Spinal cord (tissue), 10 donors: ENCODE measurements at places on chromosomes 7 and 10. TPM values are rescaled to one million over a fixed set of nuclear protein-coding genes. Genes with fewer than 3 reads are reported as not detected.

- H3K27ac ChIP-seq = no peak overlapping the region
- H3K4me3 ChIP-seq = no peak overlapping the region
- H3K36me3 ChIP-seq = no peaks in the 10 kb centered on the region
- no peak for DNase-seq
- H3K4me1 ChIP-seq = no peaks in the 10 kb centered on the region
- H3K27me3 ChIP-seq = no peaks in the 10 kb centered on the region
Observed at GRCh38 chr7:34497153-34497777, 160.8 kb upstream of the NPSR1 start.

DNA sequence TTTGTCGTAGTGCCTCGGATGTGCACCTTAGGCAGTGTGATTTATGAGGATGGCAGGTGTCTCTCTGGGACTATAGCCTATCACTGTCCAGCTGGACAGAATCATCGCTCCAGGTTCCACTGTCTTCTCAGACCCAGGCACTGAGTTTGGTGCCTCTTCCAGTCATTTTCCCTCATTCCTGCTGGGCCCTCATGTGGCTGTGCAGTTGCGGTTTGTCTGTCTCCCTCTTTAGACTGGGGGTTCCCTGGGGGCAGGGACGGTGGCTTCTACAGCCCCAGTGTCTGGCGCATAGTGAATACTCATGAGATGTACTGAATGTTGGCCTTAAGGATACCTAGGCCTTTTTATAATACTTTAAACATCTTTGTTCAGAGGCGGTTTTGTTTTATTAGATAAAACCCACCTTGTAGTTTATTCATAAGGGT is 28.9 kb downstream of the CCM2 start:
- no peaks in the 10 kb centered on the region for H3K27me3 ChIP-seq
- H3K36me3 ChIP-seq = peaks cover 8% of the 10 kb centered on the region
- DNase-seq = no peak
- H3K4me3 ChIP-seq = no peak overlapping the region

GRCh38 chr10:101655570-101655969 is 39.4 kb downstream of the FBXW4 start:
- no peak for DNase-seq
- no peak overlapping the region for H3K4me3 ChIP-seq
- peaks cover 18% of the 10 kb centered on the region for H3K4me1 ChIP-seq
- H3K27me3 ChIP-seq = no peaks in the 10 kb centered on the region

- H3K27me3 ChIP-seq = no peaks in the 10 kb centered on the region
- H3K4me1 ChIP-seq = no peaks in the 10 kb centered on the region
- H3K27ac ChIP-seq = no peak overlapping the region
- no peak for DNase-seq
- no peak overlapping the region for H3K4me3 ChIP-seq
Observed at GRCh38 chr7:131723926-131724325, 167.5 kb upstream of the PODXL start.

GRCh38 chr10:7361316-7361715 is 49.5 kb downstream of the SFMBT2 start:
- no peaks in the 10 kb centered on the region for H3K27me3 ChIP-seq
- H3K36me3 ChIP-seq = peaks cover 19% of the 10 kb centered on the region
- no peaks in the 10 kb centered on the region for H3K4me1 ChIP-seq
- no peak overlapping the region for H3K4me3 ChIP-seq
- no peak for DNase-seq

GRCh38 chr10:64731016-64731415 is 1209.8 kb downstream of the REEP3 start:
- no peaks in the 10 kb centered on the region for H3K36me3 ChIP-seq
- no peaks in the 10 kb centered on the region for H3K27me3 ChIP-seq
- no peak overlapping the region for H3K27ac ChIP-seq
- no peak for DNase-seq
- H3K4me3 ChIP-seq = no peak overlapping the region

GRCh38 chr10:129599160-129599559 is 132.1 kb downstream of the MGMT start:
- no peaks in the 10 kb centered on the region for H3K27me3 ChIP-seq
- no peak for DNase-seq
- no peak overlapping the region for H3K4me3 ChIP-seq
- H3K36me3 ChIP-seq = no peaks in the 10 kb centered on the region

GRCh38 chr10:35848412-35848811 is 206.3 kb upstream of the FZD8 start:
- H3K4me1 ChIP-seq = peaks cover 5% of the 10 kb centered on the region
- no peak overlapping the region for H3K4me3 ChIP-seq
- H3K27ac ChIP-seq = no peak overlapping the region
- no peaks in the 10 kb centered on the region for H3K27me3 ChIP-seq
- no peak for DNase-seq

GRCh38 chr10:104250371-104250770 is 4.3 kb upstream of the GSTO1 start:
- peaks cover 5% of the 10 kb centered on the region for H3K4me1 ChIP-seq
- no peaks in the 10 kb centered on the region for H3K36me3 ChIP-seq
- H3K4me3 ChIP-seq = no peak overlapping the region
- H3K27me3 ChIP-seq = peaks cover 2% of the 10 kb centered on the region
- H3K27ac ChIP-seq = no peak overlapping the region

DNA sequence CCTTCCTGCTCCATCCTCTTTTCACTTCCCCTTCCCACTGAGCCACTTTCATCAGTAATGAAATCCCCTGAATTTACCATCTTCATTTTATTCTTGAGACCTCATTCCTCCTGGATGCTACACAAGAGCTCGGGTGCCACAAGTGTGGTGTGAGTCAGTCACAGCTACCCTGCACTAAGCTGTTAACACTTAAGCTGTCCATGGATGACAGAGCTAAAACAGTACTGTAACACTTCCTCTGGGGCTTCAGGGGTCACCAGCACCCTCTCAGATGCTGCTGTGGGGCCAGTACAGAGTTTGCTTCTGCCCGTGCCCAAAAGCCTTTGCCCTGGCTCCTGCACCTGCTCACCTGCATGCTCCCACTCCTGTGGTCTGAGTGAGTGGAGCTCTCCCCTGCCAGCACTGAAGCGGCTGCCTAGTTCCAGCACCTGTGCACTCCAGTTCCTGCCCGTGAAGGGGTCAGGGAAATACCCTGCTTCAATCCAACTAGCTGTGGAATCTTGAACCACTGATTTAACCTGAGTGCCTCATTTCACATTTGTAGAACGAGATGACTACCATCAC is 71.9 kb downstream of the POT1 start:
- H3K4me3 ChIP-seq = no peak overlapping the region
- DNase-seq = no peak
- no peak overlapping the region for H3K27ac ChIP-seq
- peaks cover 5% of the 10 kb centered on the region for H3K36me3 ChIP-seq

- DNase-seq = no peak
- no peak overlapping the region for H3K27ac ChIP-seq
- peaks cover 51% of the 10 kb centered on the region for H3K4me1 ChIP-seq
- H3K36me3 ChIP-seq = no peaks in the 10 kb centered on the region
- no peaks in the 10 kb centered on the region for H3K27me3 ChIP-seq
Observed at GRCh38 chr7:2510909-2511768, 8.4 kb upstream of the LFNG start.

- H3K4me3 ChIP-seq = no peak overlapping the region
- DNase-seq = no peak
- no peak overlapping the region for H3K27ac ChIP-seq
Observed at GRCh38 chr10:11206676-11207559, 189.2 kb downstream of the CELF2 start.

- H3K36me3 ChIP-seq = no peaks in the 10 kb centered on the region
- no peak overlapping the region for H3K4me3 ChIP-seq
- peak; percentile 45 for DNase-seq
Observed at GRCh38 chr10:29119374-29119773, 169.5 kb upstream of the LYZL1 start.

DNA sequence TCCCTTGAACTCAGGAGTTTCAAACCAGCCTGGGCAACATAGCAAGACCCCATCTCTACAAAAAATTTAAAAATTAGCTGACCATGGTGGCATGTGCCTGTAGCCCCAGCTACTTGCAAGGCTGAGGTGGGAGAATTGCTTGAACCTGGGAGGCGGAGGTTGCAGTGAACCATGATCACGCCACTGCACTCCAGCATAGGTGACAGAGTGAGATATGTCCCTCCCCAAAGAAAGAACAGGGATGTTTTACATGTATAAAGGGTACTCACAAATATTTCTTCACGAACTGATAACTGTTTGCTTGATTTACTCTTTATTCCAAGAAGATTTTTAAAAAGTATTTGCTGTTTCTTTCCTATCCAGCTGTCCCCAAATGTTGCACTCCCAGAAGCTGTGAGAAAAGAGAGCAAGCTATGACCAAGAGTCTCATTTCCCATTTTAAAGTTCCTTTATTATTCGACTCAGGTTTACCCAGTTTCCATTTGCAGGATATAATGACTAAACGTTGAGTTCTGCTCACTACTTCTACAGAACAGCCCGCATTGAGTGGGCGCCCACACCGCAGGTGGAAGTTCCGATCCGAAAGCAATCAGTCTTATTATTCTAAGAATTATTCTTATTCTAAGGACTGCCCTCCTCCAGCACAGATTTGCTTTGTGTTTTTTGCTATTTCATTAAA is 90.7 kb downstream of the APBB1IP start:
- no peaks in the 10 kb centered on the region for H3K27me3 ChIP-seq
- no peaks in the 10 kb centered on the region for H3K36me3 ChIP-seq
- H3K4me3 ChIP-seq = no peak overlapping the region
- H3K27ac ChIP-seq = no peak overlapping the region

DNA sequence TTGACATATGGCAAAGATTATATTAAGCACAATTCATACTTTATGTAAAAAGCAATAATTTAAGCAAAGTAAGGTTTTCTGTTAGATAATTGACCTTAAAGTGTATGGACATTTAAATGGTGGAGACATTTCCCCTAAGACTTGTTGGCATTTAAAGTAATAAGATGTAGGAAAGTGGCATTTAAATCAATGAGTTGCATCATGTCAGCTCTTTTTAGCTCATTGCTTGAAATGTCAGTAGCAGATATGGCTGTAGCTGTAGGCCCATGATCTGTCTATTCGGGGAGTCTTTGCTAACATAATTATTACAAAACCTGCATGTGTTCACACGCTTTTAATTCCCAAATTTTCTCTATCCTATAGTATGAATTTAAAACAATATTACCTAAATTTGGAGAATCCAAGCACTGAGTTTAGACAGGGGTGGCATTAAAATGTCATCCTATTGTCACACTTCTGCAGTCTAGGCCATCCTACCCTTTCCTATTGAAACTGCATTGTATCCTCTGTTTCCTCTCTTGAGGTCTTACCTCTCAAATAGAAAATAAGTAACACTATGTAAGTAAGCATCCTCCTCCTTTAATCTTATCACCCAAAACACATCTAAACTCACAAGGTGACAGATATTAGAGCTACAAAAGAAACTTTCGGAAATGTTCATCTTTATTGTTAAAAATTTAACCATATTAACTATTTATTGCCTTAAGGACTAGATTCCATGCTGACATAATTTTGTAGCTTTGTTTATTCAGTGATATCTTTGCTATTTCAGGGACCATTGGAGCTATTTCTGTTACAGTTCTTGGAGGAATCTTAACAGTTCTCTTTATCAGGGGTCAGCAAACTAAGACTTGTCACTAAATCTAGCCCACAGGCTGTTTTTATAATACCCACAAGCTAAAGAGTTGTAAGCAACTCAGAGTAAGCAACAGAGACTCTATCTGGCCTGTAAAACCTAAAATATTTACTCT is 91.2 kb downstream of the LCOR start:
- no peak overlapping the region for H3K4me3 ChIP-seq
- H3K27me3 ChIP-seq = no peaks in the 10 kb centered on the region
- DNase-seq = no peak

DNA sequence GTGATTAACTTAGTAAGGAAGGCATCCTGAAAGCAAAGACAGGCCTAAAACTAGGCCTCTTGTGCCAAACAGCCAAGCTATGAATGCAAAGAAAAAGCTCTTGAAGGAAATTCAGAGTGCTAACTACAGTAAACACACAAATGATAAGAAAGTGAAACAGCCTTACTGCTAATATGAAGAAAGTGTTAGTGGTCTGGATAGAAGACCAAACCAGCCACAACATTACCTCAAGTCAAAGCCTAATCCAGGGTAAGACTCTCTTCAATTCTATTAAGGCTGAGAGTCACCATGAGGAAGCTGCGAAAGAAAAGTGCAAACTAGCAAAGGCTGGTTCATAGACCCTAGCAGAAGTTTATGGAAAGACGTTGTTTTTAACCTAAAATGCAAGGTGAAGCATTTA is 66.0 kb downstream of the IPMK start:
- no peaks in the 10 kb centered on the region for H3K27me3 ChIP-seq
- no peak for DNase-seq
- H3K27ac ChIP-seq = no peak overlapping the region
- H3K4me3 ChIP-seq = no peak overlapping the region
- no peaks in the 10 kb centered on the region for H3K4me1 ChIP-seq

- H3K4me1 ChIP-seq = no peaks in the 10 kb centered on the region
- no peaks in the 10 kb centered on the region for H3K27me3 ChIP-seq
Observed at GRCh38 chr10:115558252-115558651, 465.1 kb downstream of the ATRNL1 start.

DNA sequence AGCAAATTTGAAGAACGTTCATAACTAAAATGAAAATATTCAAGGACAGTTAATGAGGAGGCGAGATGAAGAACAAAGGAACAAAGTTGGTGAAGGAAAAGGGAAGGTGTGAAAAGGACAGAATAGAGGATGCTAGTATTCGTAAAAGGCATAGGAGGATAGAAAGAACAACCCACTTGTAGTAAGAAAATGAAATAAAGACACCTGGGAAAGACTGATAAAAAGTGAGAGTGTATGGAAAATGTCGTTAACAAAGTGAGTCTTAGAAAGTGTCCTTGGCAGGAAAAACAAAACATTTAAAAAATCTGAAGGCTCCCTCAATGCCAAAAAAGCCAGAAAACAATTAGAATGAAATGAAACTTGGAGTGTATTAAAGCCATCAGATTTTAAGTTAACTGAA is 29.6 kb upstream of the ZC3HAV1 start:
- H3K27me3 ChIP-seq = no peaks in the 10 kb centered on the region
- H3K4me3 ChIP-seq = no peak overlapping the region
- H3K4me1 ChIP-seq = peaks cover 3% of the 10 kb centered on the region

- H3K27ac ChIP-seq = no peak overlapping the region
- no peaks in the 10 kb centered on the region for H3K36me3 ChIP-seq
- no peaks in the 10 kb centered on the region for H3K4me1 ChIP-seq
- no peak overlapping the region for H3K4me3 ChIP-seq
- H3K27me3 ChIP-seq = no peaks in the 10 kb centered on the region
- no peak for DNase-seq
Observed at GRCh38 chr7:20534543-20534942, 80.9 kb upstream of the ABCB5 start.

The OR2A12 gene
- not detected for total RNA-seq

The ITPRIP gene
- 5.7 TPM for total RNA-seq

The TAS2R41 gene
- total RNA-seq = not detected

The RASA4B gene
- total RNA-seq = 12.5 TPM

The ANTXRL gene
- not detected for total RNA-seq

The AKR1C2 gene
- 27.5 TPM for total RNA-seq

The SLC26A5 gene
- 0.44 TPM for total RNA-seq

The SPDYE6 gene
- not detected for total RNA-seq

The ACBD7 gene
- 32.0 TPM for total RNA-seq

The FGFR2 gene
- 163 TPM for total RNA-seq
